ENCODE measurements at places on chromosomes 2 and 18.

GRCh38 chr2:11144077-11144737, 11.1 kb upstream of the SLC66A3 start:
- DNase-seq: no peak

- DNase-seq: no peak
These were observed 78.1 kb upstream of the TTC39C start for GRCh38 chr18:23936381-23936958.

- DNase-seq: no peak
These were observed 91.5 kb downstream of the ADD2 start for GRCh38 chr2:70676301-70677035.

- DNase-seq: no peak
These were observed 124.6 kb upstream of the CD302 start for GRCh38 chr2:159922563-159922962.

- DNase-seq: no peak
These were observed 69.1 kb downstream of the ANKRD62 start for GRCh38 chr18:12162786-12163185.

DNA sequence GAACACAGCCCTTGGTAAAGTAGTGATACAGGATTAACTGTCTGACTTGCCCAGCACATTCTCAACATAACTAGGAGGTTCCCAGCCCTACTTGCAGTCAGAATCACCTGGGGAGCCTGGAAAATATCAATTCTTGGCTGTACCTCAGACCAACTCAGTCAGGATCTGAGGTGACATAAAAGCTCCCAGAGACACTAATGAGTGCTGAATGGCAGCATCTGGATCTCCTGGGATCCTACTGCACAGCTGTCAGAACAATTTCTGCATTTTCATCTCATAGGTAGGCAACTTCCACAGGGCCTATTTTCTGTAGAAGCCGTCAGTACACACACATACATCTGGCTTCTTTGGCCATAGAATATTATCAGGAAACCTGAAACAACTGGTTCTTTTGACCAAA, 138.8 kb downstream of the MYO5B start:
- no peak for DNase-seq

GRCh38 chr2:101193033-101193626, 41.9 kb upstream of the TBC1D8 start:
- no peak for DNase-seq

- DNase-seq: no peak
These were observed 101.0 kb upstream of the CERS6 start for GRCh38 chr2:168355121-168355520.

DNA sequence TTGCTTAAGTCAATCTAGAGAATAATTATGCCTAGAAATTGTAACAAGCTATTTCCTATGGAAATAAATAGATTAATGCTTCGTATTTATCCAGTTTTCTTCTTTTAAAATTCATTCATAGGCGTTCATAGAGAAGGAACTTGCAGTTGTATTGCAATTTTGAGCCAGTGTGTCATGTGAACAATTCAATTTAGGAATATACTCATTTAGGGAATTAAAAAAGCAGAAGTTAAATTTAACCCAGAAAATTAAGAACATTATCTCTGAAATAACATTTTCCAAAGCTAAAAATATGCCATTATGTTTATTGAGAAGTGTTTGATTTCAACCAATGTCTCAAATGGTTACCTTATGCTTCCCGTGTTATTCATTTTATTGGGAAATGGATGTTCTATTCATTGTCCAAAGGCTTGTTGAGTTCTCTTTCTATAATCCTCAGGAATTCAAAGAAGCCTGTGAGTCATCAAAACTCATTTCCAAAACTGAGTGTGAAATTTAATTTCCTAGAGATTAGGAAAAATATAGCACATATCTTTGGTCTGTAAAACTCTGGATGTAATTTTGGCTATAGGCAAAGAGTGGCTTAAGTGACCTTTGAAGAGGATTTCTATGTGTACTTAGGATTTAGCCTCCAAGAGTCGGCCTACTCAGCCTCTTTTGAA, 99.7 kb downstream of the SLC8A1 start:
- DNase-seq: no peak

DNA sequence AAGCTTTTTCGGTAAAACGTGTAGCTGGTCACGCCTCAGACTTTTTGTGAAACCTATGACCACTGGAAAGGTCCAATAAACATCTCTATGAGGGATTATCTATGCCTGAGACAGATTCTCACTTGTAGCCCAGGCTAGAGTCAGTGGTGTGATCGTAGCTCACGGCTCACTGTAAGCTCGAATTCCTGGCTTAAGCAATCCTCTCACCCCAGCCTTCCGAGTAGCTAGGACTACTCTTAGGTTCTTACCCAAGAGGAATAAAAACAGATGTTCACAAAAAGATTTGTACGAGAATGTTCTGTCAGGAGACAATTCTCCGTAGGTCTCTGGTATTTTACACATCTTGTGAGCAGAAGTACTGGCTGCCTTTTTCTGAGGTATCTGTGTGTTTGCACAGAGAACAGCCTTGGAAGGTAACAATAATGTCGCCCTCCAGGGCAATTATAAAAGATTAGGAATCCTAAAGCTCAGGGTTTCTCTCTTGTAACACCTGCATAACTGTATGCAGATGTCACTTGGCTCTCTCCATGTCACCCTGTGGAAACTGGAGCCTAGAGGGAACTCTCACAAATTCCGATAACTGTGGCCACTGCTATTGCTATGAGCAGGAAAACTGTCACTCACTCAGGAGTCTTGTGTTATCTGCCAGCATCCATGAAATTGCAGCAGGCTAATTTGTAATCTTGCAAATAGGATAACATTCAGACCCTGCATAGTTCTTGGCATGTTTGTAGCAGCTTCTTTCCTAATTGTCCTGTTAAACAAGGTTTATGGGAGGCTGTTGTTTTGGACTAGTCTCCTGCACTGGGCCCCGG, 25.5 kb upstream of the RALBP1 start:
- DNase-seq: no peak

DNA sequence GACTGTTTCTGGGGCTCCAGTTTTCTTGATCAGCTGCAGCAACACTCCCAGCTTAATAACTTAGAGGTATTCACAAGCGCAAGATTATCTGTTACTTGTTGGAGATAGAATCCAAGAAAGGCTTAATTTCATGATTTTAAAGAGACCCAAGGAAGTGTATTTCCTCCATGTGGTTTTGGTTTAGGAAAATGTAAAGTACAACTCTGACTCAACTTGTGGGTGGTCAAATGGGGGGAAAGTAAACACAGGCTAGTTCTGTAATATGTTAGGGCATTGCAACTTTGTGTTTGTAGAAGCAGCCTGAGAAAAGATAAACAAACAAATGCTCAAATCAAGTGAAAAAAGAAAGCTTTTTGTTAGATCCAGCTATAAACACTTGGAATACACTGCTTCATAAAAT, 90.1 kb upstream of the COL3A1 start:
- no peak for DNase-seq

DNA sequence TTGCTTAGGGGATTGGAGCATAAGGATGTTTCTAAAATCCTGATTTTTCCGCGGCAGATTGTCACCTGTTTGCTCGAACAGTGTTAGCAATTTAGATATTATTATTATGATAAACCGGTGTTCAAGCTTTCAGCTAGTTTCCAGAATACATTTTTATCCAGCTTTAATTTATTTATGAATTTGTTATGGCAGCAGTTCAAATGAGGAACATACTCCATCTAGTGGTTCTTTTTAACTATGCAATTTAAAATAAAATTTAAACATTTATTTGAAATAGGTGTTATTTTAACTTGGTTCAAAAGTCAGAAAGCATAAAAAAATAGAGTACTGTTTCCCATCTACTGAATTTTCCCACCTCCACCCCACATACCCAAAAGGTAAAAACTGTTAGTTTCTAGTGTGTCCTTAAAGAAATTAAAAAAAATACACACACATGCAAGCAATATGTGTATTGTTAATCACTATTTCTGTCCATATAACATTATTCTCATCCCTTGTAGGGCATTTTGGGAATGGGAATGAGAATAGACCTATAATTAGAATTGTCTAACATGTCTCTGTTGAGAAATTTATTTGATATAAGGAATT, 23.2 kb downstream of the ACOXL start:
- DNase-seq: peak; percentile 25

GRCh38 chr2:176088048-176088936, 4.2 kb upstream of the HOXD13 start:
- DNase-seq: peak; percentile 52

DNA sequence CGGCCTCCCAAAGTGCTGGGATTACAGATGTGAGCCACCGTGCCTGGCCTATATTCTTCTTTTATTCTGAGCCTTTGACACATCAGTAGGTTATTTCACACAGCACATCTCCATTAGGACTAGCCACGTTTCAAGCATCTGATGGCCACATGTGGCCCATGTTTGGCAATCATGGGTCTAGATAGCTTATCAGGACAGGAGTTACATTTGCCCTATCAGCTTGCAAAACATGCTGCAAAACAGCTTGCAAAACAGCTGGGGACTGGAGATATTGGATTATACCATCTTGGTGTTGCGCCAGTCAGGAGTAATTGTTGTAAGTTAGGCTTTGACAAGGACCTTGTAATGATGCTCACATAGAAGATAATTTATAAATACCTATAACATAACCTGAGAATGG, 94.9 kb downstream of the GBX2 start:
- DNase-seq: no peak

DNA sequence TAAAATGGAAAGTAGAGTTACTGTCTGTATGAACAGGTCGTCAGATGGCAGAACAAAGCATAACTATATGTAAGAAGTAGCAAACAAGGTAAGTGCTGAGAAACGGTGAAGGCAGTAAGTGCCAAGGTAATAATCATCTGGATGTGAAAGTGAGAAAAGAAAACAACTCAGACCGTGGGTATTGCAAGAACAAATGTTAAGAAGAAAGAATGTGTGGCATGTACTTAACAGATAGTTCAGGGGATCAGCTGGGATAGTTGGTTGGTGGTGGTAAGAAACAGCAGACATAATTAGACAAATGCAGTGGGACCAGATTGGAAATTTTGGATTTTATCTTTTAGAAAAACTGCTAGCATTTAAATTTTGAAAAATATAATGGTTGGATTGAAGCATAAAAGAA, 375.8 kb upstream of the NXPH2 start:
- DNase-seq: no peak

- no peak for DNase-seq
These were observed 25.2 kb downstream of the GULP1 start for GRCh38 chr2:188316791-188317423.

DNA sequence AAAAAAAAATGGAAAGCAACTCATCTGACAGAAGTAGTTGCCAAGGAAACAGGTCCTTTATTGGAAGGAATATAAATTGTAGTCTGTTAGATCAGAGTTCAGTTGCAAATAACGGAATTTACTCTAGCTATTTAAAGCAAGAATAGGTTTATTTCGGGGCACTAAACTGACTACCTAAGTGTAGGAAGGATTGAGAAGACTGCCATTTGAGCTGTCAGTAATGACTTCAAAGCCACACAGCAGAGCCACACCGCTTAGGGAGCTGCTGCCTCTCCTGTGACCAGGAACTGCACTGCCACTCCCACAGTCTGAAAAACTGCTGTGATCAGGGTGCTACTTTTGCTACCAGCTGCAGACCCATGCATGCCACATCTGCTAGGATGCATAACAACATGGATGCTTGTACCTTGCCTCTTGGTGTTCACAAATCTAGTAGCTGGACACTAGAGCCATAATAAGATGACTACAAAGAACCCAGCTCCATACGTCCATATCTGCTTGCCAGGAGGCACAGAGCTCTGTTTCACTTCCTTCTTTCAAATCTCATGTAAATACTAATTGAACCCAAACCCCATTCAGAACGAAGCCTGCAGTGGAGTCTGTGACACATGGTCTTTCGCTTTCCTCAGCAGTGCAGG, 2.2 kb downstream of the DSG2 start:
- DNase-seq: no peak

DNA sequence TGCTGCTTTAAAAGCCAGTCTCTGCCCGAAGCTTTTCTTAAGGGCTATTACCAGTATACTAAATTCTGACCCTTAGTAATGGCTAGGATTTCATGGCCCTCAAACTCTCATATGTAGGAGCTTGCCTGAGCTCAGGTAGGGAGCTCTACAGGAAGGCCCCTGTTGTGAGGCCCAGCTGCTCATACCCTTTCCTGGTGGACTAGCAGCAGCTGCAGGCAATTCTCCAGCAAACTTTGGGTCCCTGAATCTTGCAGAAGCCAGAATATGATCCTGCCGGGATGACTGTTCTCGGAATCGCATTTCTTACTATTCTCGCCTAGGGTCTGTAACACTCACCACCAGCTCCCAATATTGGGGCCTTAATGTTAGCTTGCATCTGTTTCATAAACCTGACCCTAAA, 106.4 kb upstream of the SERTAD2 start:
- no peak for DNase-seq

GRCh38 chr2:14016289-14016955, 616.1 kb upstream of the LRATD1 start:
- DNase-seq: no peak

GRCh38 chr2:114113518-114113917, 223.6 kb downstream of the ACTR3 start:
- DNase-seq: no peak

GRCh38 chr2:66561645-66562303, 126.8 kb downstream of the MEIS1 start:
- DNase-seq: no peak

- no peak for DNase-seq
These were observed 4.8 kb upstream of the ARHGAP15 start for GRCh38 chr2:143124445-143124844.

GRCh38 chr2:46967990-46968647, 52.5 kb upstream of the MCFD2 start:
- DNase-seq: peak; percentile 79

- DNase-seq: peak; percentile 41
These were observed at the start of gene HNMT for GRCh38 chr2:137964066-137964858. HNMT (plus strand) TSS chr2:137964473; CDS start chr2:137964492, 19 bp downstream.

DNA sequence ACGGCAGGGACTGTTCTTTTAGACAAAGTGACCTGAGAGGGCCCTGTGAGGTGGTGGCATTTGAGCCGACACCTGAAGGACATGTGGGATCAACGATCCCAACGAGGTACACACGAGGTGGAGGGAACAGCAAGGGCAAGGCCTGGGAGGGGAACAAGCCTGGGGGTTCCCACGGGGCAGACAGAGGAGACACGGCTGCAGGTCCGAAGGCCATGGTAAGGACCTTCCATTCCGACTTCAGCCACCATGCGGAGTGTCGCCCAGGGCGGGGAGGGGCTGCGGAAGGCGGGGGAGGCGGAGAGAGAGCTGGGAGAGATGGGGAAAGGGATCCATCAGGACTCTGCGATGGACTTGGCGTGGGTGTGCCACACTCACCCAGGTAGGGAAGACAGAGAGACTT, 151.8 kb downstream of the HDAC4 start:
- no peak for DNase-seq

DNA sequence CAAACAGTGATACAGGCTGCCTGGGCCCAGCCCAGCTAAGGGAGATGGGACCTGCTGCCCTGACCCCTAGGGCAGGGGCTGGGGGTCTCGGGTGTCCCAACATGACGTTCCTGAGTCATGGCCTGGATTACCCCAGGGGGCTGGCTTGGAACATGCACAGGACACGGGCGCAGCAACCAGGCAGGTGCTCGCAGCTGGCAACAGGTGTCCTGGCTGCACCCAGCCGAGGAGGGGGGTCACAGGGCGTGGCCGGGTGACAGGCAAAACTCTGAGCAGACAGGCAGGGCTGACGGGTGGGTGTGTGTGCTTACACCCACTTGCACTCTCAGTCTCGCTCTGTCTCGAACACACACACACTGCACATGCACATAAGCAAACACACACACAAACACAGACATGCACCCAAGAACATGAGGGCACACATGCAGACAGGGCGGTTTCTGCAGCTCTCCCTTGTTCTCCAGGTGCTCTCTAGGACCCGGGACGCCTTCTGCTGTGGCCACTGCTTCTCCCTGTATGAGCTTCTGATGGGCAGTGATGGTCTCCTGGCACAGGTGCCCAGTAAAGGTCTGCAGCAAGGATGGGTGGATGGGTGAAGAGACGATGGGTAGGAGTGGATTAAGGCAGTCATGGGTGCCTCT, 33.7 kb upstream of the TAF1B start:
- DNase-seq: no peak

All from HTR-8/SVneo (cell line).